Fibroblast of lung (primary cell): ENCODE measurements at places on chromosomes 11 and 22. TPM values are rescaled to one million over a fixed set of nuclear protein-coding genes. Genes with fewer than 3 reads are reported as not detected.

The TPBGL gene
- under 0.01 TPM in 1 of 2 replicates, not detected in the other for total RNA-seq

The MALAT1 gene
- 14,068 and 21,991 TPM in 2 replicates for total RNA-seq

The FGF19 gene
- total RNA-seq, result not detected in 2 replicates

- peak; percentile 82 for DNase-seq
These were observed 43.2 kb upstream of the BLID start for GRCh38 chr11:122159173-122159721.

DNA sequence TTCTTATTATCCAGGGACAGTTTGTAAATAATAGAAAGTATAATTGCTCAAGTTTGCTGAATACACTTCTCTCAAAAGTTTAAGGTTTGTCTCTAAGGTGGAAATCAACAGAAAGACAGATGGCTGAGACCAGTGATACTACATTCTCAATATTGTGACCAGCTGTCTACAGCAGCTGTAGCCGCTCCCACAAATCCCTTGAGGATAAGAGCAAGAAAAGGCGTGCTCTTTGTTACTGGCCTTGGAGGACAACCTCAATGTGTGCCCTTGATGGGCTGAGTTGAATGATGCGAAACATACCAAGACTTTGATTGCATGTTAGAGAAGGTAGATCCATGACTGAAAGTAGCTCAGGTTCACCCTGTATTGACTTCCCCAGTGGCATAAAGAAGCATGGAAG, 6.1 kb downstream of the OR6M1 start:
- no peak for DNase-seq

DNA sequence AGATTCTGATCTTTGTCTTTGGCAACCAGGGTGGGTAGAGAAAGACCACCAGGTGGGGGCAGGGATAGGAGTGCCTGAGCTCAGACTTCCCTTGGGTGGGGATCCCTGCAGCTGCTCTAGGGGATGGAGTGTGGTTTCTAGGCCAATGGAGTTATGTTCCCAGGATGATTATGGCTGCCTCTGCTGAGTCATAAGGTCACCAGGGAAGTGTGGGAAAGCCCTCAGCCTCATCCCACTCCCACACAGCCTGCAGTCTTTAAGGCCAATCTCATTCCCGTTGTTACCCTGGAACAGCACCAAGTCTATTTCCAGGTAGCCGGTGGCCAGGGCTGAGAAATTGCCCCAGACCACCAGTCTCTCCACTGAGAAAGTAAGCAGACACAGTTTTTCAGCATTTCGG, 2269.3 kb upstream of the RAG2 start:
- no peak for DNase-seq

- peak; percentile 48 for DNase-seq
These were observed 8.6 kb downstream of the PPP6R3 start for GRCh38 chr11:68469122-68469521.

DNA sequence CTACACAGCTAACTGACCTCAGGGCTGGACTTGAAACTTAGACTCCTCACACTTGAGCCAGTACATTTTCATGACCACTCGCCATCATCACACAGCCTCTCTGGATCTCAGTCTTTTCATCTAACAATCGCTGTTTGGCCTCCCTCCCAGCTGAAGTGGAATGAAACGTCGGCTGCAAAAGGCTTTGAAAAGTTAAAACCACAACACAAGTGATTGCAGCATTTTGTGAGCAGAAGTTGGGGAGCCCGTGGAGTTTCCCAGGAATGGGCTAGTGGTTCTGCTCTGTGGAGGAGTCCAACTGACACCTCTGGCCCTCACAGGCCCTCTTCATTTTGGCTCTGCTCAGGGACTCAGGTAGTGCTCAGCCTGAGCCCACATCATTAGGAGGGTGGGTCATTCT, 35.9 kb upstream of the TRIM29 start:
- DNase-seq, result no peak

DNA sequence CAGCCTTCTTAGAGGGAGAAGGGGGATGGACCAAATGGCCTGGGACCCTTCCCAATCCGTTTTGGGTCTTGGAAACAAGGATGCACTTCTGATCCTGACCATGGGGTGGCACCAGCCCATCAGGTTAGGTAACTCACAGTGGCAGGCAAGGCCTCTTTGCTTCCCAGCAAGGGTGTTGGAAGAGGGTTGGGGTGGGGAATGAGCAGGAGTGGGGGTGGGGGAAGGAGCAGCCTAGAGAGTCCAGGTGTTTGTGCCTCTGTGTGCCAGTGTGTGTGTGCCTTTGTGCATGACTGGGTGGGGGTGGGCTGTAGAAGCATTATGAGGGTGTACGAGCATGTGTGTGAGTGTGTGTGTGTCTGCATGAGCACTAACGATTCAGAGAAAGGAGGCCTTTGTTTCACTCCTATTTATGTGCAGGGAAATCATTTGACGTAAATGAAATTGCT, 213.1 kb downstream of the INSC start:
- peak; percentile 25 for DNase-seq

GRCh38 chr22:21943571-21944448, 8.8 kb downstream of the PPM1F start:
- no peak for DNase-seq

DNA sequence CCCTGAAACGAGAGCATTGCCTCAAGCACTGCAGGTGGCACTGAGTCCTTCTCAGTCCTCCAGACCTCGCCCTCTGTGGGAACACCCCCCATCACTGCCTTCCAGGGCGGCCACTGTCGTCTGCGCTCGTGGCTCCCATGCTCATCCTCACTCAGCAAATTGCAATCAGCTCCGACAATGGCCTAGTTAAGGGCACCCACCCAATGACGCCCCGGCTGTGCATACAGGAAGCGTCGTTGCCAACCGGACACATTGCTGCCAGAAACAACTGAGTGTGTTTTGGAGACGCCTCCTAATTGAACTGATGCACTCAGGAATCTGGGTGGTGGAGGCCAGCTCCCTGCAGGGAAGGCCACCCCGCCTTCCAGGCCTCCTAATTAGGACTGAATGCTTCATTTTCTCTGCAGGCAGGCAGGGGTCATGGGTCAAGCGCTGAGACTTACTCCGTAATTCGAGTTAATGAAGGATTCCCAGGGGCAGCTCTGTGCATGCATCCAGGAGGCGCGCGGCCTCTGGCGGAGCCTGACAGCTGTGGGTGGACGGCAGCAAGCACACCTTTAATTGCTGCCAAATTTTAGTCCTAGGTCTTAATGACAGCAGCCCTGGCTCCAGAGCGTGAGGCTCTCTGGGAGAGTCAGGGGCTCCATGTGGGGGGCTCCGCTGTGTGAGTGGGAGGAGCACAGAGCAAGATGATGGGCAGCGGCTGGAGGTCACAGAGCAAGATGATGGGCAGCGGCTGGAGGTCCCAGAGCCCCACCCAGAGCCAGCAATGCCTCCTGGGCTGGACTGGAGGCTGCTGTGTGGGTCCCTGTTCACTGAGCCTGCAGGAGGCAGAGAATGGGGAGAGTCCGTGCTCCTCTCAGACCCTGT, 199.0 kb downstream of the BRD1 start:
- no peak for DNase-seq

DNA sequence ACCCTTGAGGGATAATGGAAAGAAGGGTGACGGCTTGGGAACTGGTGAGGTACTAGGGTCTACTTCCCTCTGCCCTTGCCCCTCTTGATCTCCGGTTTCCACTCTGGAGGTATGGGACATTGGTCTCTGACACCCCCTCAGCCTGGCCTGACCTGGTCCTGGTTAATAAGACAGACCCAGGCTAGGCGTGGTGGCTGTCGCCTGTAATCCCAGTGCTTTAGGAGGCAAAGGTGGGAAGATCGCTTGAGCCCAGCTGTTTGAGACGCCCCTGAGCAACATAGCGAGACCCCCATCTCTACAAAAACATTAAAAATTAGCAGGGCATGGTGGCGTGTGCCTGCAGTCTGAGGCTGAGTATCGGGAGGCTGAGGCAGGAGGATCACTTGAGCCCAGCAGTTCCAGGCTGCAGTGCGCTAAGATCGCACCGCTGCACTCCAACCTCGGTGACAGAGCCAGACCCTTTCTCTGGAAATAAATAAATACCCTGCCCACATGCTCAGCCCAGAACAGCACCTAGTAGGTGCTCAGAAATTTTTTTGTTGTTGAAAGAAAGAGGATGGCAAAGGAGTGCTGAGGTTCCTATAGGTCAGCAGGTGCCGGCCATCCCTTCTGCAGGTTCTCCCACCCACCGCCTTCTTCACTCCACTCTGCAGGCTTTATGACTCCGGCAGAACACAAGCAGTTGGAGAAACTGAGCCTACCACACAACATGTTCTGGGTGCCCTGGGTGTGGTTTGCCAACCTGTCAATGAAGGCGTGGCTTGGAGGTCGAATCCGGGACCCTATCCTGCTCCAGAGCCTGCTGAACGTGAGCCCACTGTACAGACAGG, 6.3 kb downstream of the BEST1 start:
- no peak for DNase-seq

- peak; percentile 49 for DNase-seq
These were observed 3.4 kb upstream of the OR6Q1 start for GRCh38 chr11:58027341-58027740.

DNA sequence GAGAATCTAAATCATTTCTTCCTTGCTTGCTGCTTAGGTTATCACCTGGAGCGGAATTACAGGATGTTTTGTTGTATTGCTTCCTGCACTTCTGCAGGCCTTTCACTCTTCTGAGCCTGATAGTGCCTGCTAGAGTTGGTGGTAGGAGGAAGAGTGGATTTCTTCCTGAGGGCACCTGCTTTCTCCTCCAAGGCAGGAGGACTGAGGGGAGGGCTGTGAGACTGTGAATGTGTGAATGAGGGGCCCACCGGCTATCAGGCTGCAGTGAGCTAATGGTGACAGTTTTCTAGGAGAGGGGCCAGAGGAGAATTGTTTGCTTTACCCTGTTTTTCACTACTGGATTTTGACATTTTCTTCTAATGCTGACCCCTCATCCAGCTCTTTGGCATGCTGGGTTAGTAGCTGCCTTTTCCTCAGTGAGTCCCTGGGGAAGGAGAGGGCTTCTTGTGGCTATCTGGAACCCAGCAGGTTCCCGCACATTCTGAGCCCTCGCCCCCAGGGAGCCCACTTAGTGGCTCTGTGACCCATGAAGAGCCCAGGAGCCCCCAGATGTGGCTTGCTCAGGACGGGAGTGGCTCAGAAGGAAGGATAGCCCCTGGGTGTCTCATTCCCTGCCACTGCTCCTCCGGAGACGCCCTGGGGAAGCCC, 39.1 kb downstream of the DIXDC1 start:
- DNase-seq, result no peak

DNA sequence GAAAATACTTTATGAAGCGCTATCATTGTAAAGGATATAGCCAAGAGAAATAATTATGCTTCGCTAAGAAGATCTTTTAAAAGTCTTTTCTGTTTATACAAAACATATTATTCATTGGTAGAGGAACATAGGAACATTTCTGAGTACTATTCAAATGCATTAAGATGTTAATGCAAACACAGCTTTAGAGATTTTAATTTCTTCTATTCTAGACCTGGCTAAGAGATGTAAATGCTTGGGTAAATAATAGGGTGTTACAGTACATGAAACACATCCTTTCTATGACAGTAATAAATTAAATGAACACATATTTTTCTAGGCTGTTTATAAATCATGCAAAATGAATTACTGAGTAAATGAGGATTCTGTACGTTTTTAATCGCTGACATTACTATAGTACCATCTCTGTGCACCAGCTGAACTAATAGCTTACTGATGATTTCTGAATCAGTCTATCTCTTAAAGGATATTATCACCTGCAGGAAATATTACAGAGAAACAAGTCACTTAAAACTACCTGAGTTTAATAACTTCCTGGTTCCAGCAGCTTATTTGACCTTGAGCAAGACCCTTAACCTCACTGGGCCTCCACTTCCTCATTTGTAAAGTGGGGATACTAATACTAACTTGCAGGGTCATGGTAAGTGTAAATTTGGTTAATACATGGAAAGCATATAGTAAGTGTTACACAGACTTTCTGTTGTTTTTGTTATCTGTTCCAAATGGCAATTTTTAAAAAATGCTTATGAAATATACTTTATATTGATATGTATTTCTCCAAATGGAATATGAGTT, 344.9 kb downstream of the DYNC2H1 start:
- no peak for DNase-seq
